ENCODE measurements at places on chromosomes 4 and X.

DNA sequence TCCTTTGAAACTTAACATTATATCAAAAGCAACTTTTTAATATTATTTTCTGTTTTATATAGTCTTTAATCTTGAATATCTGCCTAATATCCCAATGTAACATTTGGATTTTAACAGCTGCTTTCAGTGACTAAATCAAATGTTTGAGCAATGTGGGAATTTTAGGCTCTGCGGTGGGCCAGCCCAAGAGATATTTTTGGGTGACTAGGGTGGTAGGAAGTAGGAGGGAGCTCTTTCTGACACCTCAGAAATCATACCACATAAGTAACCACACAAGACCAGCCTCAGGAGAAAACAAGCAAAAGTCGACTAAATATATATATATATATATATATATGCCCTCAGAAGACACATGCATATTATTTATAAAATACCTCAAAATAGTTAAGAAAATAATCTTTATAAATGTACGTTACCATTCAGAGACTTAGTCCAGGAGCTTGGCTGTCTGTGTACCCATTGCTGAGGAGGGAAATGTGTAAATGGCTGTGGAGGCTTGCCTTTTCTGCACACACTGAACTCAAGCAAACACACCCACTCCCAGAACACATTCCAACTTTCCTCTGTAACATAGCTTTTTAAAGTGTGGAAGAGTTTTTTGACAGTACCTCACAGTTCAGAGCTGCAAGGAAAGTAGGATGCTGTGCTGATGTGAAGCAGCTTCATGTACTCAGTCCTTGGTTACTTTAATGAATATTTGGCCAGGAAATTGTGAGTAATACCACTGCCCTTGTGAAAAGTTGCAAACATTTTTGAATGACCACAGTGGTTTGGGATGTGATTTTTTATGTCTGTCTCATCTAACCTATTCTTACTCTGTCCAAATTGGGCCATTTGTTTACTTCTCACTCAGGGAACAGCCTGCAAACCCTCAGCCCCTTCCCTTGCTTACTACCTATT, at the start of gene RTL3:
Gene RTL3 (minus strand): TSS at position 484 of the 900 bp plus-strand sequence. CDS start 908 bp downstream, outside the sequence.
- DNase-seq = no peak

DNA sequence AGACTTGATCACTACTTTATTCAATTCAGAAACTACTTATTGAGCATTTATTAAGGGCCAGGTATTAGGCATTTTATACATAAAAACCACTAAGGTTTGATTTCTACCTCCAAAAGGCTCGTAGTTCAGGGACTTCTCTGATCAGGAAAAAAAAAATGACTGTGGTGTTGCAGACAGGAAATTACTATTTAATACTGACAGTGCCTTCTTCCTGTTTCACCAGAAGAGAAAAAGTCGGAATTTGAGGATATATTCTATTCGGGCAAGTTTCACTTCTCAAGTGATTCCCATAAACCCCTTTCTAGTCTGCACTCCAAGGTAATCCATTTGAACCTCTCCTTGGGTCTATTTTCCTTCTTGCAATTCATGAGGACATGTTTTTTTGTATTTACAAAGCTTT, 15.3 kb upstream of the TASL start:
- no peak for DNase-seq

GRCh38 chr4:110869862-110870572, 247.1 kb upstream of the PITX2 start:
- DNase-seq = no peak

DNA sequence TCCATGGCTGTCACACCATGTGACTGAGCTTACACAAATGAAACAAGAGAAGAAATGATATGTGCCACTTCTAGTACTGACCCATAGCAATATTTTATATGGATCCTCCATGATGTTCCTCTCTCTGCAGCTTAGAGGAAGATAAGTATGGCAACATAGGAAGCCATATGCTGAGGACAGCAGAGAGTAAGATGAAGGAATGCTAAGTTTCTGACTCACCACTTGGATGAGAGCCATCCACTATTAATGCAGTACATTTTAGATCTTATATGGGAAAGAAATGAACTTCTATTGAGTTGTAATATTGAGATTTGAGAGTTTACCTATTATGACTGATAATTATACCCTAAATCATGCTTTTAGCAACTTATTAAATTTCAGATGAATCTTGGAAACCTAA, 386.9 kb upstream of the MAOA start:
- DNase-seq = no peak

GRCh38 chr4:138177278-138177968, 64.7 kb downstream of the SLC7A11 start:
- no peak for DNase-seq

DNA sequence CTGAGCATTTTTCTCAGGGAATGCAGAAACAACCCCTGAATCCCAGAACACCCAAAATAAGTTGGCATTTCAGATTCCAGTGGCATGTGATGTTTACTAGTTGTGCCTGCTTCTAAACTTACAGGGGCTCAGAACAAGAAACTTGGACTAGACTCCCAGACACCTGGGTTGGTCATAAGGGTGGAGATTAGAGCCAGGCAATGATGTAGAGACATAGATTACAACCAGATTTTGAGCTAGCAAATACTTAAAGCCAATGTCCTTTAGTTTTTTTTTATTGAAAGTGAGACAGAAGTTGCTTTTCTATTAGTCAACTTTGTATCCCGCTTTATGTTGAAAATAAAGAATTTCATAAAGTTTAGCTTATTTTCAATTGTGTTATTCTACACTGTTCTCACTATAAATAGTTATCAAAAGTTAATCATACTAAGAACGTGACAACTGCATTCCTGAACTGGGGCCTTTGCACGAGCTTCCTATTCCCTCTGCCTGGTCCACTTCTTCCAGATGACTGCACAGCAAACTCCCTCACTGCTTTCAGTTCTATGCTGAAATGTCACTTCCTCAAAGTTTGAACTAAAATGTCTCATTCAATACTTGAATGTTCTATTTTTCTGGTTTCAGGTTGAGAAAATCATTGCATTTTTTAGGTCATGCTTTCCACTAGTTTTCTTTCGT, 224.7 kb upstream of the PPP1R2C start:
- DNase-seq = no peak

- no peak for DNase-seq
These were observed 171.3 kb downstream of the PTTG2 start for GRCh38 chr4:38131371-38132091.

- no peak for DNase-seq
These were observed 53.0 kb downstream of the HELT start for GRCh38 chr4:185071236-185071811.

- no peak for DNase-seq
These were observed 129.8 kb downstream of the GUCY2F start for GRCh38 chrX:109352066-109352588.

DNA sequence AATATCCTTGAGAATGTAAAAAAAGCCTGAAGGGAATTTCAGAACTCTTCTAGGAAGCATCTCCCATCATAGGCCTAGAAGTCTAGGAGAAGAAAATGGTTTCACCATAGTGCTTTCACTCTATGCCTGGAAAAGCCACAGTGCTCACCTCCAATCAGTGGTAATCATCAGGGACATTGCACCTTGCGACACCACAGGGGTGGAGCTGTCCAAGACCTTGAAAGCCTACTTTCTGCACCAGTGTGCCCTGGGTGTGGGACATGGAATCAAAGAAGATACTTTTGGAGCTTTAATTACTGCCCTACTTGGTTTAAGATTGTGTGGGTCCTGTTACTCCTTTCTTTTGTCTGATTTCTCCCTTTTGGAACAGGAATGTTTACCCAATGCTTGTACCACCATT, 146.8 kb upstream of the NDST4 start:
- DNase-seq = no peak

- DNase-seq = no peak
These were observed 10.9 kb upstream of the FAT4 start for GRCh38 chr4:125303821-125304220.

DNA sequence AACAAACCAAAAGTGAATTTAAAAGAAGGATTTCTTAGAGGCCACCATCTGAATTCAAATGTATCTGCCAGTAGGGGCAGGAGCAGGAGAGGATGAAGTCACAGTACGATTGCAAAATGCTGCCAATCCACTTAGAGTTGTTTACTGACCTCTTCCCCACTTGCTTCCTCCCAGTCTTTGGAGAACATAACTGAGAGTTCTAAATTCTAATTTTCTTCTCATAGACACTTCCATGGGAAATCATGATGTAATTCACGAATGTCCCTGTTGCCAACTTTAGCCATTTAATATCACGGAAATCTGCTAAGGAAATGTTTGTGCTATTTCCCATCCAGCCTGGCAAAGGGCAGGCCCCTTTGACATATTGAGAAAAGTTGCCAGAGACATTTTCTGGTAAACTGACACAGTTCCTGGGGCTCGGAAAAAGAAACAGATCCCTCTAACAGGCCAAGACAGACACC, 33.6 kb upstream of the NOCT start:
- no peak for DNase-seq

- no peak for DNase-seq
These were observed 12.1 kb upstream of the TLR8 start for GRCh38 chrX:12894074-12895030.

- DNase-seq = no peak
These were observed 40.3 kb downstream of the OSTC start for GRCh38 chr4:108690738-108691137.

DNA sequence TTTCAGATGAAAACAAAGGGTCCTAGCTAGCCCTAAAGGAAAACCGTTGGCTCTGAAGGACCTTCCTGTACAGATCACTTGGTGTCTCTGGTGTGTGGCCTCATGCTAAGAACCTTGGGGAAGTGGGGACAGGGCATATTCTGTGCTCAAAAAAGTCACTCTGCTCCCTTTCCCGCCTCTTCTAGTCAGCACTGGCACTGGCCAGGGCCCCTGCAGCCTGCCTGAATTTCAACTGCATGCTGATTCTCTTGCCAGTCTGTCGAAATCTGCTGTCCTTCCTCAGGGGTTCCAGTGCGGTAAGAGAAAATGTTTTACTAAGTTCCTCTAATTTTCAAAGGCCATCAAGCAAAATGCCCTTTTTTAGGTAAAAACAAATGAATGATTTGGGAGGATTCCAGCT, 3.4 kb downstream of the CYBB start:
- DNase-seq = no peak
